ENCODE measurements at places on chromosomes 3 and 15.

- no peak for DNase-seq
Observed at GRCh38 chr15:90565866-90566265, 36.1 kb downstream of the CRTC3 start.

DNA sequence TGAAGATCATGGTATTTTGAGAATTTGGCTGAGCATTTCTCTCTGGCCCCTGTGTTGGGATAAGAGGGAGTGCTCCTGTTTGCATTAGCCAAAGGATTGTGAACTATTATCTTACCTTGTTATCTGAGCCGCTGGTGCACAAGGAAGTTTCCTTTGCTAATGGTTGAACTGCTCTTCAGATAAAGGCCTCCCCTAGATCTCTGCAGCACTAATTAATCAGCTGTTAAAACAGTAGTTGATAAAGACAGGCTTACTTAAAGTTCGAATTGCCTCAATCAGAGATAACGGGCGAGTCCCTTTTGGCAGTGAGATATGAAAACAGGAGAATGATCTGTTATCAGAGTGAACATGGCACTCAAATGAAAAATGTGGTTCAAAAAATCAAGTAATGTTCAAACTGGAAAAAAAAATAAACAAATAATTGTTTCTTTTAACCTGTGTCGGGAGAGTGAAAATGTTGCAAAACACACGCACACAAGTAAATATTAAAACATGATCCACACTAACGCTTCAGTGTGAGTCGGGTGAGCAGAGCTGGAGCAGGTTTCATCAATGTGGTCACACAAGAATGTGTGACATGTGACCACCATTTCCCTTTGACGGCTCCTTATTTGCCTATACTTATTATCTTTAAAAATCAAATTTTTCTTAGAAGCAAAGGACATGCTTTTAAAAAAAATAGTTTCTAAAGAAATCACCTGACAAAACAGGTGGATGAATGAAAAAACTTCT, 469.1 kb downstream of the SOX2 start:
- DNase-seq, result no peak

DNA sequence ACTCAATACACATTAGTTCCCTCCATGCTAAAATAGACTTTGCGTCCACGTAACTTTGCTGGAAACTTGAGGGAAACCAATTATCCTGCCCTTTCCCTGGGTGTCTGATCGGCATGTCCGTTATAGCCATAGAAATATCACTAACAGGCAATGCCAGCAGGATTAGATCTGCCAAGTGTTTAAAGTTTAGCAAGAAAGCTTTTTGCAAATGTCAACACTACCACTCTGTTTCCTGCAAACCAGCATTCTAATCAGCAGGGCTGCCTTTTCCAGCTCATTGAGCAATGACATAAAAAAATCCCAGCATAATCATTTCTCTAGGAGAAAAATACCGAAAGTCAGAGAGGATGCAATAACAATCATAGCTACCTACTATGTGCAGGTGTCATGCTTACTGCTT, 60.9 kb downstream of the NOX5 start:
- DNase-seq, result no peak

DNA sequence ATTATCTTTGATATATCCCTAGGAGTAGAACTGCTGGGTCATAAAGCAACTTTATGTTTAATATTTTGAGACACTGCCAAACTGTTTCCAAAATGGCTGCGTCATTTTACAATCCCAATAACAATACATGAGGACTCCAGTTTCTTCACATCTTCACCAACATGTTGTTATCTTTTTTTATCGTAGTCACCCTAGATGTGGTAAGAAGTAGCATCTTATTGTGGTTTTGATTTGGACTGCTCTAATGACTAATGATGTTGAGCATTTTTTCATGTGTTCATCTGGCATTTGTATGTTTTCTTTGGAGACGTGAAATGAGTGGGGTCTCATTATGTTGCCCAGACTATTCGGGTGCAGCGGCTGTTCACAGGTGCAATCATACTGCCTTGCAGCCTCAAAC, 83.8 kb downstream of the MAP4 start:
- DNase-seq, result no peak

DNA sequence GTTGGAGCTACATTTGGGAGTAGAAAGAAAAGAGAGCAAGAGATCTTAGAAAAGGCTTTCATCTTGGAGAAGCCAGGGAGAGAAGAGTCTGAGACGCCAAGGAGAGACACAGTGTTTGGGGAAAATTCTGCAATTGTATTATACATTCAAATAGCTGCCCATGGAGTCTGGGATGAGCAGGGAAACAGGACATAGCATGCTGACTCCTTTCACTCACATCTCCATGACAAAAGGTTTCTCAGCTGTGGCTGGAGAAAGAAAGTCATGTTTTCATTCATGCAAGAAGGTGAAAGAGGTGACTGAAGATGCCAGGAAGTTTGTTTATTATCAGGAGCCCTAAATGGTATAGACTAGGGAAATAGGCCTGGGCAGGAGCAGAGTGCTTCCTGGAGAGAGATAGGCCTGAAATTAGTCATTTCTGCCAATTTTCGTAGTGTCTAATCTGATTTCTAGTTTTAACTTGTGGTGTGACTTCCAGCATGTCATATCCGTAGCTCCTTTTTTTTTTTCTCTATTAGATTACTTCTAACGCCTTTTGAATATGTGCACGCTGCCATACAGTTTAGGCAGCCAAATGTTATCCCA, 34.1 kb downstream of the ACP3 start:
- DNase-seq, result no peak

All from ovary (tissue), 10 donors.